Caco-2 (cell line): ENCODE measurements at places on chromosomes 1 and 21.

- no peak for DNase-seq
Observed at GRCh38 chr1:167764458-167765330, 42.9 kb downstream of the MPZL1 start.

- DNase-seq: no peak
Observed at GRCh38 chr1:238377280-238377919, 486.7 kb upstream of the ZP4 start.

DNA sequence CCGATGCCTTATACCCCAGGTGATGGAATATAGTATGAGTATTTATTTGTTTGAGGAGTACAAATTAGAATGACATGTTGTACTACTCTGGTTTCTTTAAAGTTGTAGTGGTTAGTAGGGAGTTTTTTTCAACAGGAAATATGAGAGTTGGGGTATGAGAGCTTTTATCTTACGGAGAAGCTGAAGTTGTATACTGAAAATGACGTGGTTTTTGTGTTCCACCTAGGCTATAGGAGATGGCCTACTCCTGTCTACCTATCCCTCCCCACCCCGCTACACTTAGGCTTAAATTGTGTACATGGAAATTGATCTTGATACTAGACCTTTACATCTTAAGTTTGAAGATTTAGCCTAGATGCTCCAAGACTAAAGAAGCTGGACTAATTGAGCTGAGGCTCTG is 6.8 kb upstream of the HAX1 start:
- DNase-seq: no peak

DNA sequence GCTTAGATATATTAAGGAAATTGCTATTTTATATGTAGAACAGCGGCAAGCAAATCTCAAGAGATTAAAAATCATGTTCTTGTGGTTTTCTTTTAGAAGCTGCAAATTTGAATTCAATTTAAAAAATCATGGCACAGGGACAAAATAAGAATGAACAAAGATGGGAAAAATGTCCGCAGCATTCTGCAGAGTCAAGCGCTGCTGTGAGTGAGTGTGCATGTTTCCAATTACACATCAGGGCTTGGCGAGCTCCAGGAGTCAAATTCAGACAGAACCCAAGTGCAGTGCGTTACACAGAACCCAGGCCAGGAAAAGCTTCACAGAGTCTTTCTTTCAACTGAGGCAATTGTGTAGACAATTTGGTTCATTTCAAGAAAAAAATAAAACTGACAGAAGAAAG is 33.3 kb upstream of the ERG start:
- no peak for DNase-seq

- DNase-seq: no peak
Observed at GRCh38 chr1:236015539-236015938, 49.4 kb downstream of the NID1 start.

DNA sequence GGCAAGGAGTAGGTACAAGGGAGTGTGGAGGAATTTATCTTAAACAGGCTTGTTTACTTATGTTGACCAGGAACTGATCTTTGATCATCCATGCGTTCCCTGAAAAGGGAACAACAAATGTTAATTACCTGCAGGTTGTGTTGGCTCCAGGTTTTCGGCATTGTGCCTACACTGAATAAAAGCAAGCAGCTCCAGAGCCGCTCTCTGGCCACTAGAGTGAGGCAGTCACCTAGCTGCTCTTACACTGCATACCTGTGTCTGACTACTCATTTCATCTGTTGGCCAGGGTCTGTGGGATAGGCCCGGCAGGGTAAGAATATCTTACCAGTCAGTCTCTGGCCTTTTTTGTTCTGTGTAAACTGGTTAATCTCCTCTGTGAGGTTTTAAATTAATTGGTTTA is 183.6 kb downstream of the HFM1 start:
- DNase-seq: no peak

GRCh38 chr1:203216274-203217138 is 13.0 kb downstream of the CHIT1 start:
- DNase-seq: peak; percentile 80

DNA sequence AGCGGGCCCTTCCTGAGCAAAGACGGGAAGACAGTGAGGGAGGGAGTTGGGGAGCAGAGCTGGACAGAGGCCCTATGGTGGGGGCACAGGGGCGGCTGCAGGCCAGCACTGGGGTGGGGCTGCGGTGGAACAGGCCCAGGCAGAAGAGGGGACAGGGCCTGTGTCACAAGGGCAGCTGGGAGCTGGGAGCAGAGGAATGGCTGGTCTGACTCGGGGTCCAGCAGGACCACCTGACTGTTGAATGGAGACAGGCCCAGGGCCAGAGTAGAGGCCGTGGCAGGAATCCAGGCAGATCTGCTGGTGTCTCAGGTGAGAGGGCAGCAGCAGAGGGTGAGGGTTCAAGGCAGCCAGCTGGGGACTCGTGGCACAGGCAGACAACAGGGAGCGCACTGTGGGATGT is 25.3 kb downstream of the CTNNBIP1 start:
- DNase-seq: no peak
